IPS-NIHi11 (cell line): ENCODE measurements at places on chromosomes 3 and 15.

DNA sequence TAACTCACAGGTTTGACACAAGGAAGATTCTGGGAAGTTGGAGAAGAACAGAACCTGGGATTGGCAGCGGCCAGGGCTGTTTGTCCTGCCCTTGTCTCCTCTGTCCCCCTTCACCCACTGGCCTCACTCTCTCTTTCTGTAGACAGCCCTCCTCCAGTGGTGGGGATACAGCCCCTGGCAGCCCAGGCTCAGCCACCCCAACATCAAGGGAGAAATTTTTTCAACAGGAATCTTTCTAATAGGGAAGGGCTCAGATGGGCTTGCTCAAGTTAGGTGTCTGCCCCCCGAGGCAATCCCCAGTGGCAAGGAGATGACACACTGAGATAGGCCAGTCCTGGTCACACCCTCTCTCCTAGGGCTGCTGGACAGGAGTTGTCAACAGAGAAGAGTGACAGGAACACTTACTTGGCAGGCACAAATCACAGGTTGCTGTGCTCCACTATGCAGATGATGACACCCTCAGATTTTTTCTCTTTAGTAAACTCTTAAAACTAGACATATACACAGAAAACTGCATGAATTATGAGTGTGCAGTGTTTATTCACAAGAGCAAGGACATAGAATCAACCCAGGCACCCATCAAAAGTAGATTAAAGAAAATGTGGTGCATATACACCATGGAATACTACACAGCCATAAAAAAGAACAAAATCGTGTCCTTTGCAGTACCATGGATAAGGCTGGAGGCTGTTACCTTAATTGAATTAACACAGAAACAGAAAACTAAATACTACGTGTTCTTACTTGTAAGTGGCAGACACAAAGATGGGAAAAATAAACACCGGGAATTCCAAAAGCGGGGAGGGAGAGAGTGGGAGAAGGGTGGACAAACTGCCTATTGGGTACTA, 36.3 kb downstream of the PLA2G4D start:
- DNase-seq: no peak

- DNase-seq: no peak
Observed at GRCh38 chr15:99385865-99386264, 134.6 kb downstream of the LRRC28 start.

DNA sequence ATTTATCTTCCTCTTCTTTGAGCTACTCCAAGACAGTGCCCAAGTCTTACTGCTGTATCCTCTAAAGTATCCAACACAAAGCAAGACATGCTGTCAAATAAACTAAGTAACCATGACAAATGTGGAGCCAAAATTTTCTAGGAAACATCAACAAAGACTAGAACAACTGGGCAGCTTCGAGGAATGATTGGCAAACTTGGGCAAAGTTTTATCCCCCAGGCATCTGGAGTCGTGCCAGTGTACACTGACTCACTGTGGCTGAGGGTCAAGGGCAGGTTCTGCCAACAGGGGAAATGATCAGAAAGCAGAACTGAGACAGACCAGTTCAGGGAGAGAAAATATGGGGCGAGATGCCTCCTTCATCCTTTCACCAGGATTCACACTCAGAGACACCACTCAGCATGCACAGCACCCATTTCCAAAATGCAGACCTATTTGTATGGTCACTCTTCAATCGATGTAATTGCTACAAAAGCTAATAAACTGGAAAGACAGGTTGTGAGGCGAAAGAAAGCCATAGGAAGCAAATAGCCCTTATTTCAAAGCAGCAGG, 65.8 kb downstream of the MB21D2 start:
- no peak for DNase-seq

DNA sequence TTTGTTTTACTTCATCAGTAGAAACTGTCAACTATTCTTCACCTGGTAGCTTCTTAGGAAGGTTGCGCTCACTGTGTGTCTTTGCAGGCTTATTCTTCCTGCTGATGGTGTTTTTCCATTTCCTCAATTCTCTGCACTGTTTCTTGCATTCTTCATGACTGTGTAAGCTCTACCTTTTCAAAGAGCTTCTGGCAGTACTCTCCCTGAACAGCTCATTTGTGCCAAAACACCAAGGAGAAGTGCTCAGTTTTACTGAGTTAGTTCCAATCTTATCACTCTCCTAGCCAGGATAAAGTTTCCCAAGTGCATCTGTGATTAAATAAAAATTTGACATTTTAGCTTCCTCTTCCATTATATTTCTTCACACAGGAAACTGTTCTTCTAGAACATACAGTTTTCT, 339.8 kb downstream of the EPHA3 start:
- no peak for DNase-seq

GRCh38 chr3:138781012-138781470, 53.7 kb downstream of the PIK3CB start:
- DNase-seq: no peak

DNA sequence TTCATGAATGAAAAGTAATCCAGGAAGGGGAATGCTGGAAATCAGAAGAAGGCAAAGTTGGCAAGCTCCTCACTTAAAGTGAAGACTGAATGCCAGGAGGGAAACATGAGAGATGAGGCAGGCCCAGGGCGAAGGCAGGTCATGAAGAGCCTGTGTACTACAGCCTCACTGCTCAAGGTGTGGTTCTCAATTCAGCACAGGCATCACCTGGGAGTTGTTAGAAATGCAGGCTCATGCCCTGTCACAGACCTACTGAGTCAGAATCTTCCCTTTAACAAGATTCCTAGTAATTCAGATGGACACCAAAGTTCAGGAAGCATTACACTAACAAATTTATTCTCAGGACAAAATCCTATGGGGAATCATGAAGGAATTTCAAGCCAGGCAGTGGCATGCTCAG, 14.2 kb downstream of the MYO5A start:
- DNase-seq: no peak

DNA sequence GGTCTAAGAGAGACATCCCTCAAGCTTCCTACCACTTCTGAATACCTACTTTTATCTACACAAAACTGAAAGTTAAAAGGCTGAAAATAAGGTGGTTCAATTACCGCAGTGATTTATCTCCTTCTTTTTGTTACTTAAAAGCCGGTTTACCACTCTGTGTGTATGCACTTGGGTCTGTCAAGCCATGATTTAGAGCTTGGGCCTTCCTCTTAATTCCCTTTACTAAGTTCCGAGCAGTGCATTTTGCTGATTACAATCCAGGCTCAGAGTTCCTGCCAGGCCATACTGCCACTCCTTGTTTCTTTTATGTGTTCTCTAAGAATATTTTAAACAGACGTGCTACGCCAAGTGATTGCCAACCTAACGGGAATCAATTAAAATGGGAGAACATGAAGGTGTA, 16.5 kb downstream of the KCTD6 start:
- no peak for DNase-seq

- no peak for DNase-seq
Observed at GRCh38 chr3:69092030-69092516, 7.3 kb downstream of the ARL6IP5 start.

DNA sequence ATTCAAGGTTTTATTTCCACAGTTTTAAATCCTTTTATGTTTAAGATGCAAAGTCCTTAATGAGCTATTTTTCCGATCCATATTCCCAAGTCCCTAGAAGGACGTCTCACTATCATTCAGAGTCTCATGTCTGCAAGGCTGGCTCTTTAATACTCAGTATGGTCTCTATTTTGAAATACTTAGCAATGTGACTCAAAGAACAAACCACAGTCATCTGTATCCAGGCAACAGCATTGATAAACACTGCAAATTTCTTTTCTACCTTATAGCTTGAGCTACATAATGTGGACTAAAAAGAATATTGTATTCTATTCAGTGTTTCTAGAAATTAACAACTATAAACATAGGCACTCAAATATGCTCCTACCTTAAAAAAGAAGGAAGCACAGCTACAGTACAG, 588.3 kb upstream of the NAALADL2 start:
- no peak for DNase-seq

- no peak for DNase-seq
Observed at GRCh38 chr15:100125401-100126191, 216.2 kb downstream of the ADAMTS17 start.

- no peak for DNase-seq
Observed at GRCh38 chr3:111112913-111113312, 41.3 kb downstream of the NECTIN3 start.

DNA sequence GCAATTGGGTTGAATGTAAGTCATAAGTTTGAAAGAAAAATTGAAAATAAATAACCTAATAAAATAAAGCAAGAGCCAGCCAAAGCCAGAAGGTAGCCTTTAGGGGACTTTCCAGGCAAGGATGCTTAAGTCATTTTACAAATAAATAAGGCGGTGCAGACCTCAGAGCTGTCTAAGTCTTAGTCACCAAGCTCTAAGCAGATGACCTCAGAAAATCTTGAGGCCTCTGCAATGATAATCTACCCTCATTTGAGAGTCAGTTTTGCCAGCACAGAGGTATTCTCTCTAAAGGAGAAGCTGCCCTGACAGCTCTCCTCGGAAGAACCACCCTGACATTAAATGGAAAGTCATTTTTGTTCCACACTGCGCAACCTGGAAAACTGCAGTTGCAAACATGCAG, 113.9 kb downstream of the OXNAD1 start:
- DNase-seq: no peak

DNA sequence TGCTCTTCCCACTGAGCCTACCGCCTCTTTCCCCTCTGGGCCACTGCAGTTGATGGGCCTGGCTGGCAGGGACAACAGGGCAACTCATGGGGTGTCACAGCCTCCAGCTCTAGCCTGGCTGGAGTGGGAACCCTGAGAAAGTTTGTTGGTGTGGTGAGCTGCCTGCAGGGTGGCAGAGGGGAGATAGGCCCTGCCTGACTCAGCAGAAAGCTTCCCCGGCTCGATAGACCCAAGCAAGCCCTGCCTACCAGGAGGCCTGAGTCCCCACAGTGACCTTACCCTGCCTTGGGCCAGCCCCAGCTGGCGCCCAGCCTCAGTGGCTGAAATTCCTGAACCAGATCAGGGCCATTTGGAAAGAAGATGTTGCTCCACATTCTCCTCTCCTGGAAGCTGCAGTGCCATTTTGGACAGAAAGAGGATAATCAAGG, 29.4 kb downstream of the ABTB1 start:
- no peak for DNase-seq

DNA sequence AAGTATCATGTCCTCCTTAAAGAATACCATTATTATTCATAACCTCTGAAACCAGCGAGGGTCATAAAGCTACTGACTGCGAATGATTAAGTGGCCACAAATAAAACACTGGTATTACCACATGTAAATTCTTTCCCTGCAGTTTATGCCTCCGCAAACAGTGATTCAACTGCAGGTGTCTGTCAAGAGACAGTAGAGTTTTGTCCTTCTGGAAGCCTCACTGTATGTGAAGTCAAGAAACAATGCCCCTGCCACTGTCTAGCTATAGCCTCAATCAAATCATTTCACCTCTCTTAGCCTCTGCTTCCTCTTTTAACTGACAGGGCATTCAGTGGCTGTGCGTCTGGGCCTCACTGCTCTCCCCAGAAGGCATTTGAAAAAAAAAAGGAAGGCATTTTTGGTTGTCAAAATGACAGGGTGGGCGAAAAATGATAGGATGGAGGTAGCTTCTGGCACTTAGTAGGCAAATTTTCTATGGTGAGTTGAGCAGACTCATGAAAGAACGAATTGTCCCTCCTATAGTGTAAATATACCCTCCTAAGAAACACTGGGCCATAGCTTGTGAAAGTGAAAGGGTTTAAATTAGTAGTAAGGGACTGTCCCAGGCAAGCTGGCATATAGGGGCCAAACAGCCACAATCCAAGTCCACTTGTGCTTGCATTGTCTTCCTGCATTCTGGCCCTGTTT, 66.7 kb downstream of the FILIP1L start:
- DNase-seq: no peak

GRCh38 chr3:39765575-39765974, 43.8 kb upstream of the MYRIP start:
- no peak for DNase-seq

DNA sequence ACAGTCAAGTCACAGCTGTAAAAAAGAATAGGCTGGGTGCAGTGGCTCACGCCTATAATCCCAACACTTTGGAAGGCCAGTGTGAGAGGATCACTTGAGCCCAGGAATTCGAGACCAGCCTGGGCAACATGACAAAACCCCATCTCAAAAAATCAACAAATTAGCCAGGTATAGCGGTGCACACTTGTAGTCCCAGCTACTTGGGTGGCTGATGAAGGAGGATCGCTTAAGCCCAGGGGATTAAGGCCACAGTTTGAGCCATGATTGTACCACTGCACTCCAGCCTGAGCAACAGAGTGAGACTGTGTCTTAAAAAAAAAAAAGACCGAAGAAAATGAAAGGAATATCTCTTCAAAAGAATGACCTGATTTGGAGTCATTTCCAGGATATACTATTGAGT, 6.6 kb downstream of the HERC1 start:
- DNase-seq: no peak

GRCh38 chr3:161293381-161293780, 72.3 kb downstream of the NMD3 start:
- no peak for DNase-seq

- DNase-seq: no peak
Observed at GRCh38 chr3:148873977-148874376, 8.9 kb downstream of the CPA3 start.

GRCh38 chr3:177426878-177427495, 229.7 kb upstream of the TBL1XR1 start:
- DNase-seq: no peak

GRCh38 chr3:187986514-187986934, 167.4 kb upstream of the LPP start:
- DNase-seq: no peak

GRCh38 chr15:47186075-47186474, 531.2 kb upstream of the SEMA6D start:
- DNase-seq: no peak

GRCh38 chr3:132378048-132378762, 39.1 kb upstream of the DNAJC13 start:
- no peak for DNase-seq

DNA sequence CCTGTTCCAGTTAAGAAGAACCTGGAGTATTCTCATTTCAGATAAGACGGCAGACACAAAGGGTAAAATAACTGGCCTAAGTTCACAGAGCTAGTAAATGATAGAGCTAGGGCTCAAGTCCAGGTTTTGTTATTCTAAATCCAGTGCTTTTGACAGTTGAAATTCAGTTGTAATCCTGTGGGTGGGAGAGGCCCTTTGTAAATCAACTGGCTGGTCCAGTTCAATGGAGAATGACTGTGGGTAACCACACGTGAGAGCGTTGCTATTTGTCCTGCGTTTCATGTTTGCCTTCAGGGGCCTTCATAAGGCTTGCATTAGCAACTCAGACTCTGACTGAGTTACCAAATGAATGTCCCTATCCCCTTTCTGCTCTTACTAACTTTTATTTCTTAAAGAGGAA, 24.2 kb upstream of the CD96 start:
- peak; percentile 10 for DNase-seq

DNA sequence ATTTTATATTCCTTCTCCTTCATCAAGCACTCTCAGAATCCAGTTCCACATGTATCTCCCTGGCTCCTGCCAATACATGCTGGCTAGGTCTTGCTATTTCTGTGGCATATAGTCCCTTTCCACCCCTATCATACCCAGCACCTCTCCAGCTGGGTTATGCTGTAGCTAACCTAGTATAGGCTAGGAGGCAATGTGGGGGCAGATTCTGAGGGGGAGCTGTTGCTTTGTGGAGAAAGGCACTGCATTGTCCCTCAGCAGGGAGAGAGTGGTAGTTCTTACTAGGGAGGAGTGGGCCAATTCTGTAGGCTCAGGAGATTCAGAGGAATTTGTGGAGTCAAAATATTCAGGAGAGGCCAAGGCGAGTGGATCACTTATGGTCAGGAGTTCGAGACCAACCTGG, 39.4 kb upstream of the UBL7 start:
- DNase-seq: no peak
